K562 (cell line): ENCODE measurements at places on chromosomes 2 and 18. TPM values are rescaled to one million over a fixed set of nuclear protein-coding genes. Genes with fewer than 3 reads are reported as not detected.

DNA sequence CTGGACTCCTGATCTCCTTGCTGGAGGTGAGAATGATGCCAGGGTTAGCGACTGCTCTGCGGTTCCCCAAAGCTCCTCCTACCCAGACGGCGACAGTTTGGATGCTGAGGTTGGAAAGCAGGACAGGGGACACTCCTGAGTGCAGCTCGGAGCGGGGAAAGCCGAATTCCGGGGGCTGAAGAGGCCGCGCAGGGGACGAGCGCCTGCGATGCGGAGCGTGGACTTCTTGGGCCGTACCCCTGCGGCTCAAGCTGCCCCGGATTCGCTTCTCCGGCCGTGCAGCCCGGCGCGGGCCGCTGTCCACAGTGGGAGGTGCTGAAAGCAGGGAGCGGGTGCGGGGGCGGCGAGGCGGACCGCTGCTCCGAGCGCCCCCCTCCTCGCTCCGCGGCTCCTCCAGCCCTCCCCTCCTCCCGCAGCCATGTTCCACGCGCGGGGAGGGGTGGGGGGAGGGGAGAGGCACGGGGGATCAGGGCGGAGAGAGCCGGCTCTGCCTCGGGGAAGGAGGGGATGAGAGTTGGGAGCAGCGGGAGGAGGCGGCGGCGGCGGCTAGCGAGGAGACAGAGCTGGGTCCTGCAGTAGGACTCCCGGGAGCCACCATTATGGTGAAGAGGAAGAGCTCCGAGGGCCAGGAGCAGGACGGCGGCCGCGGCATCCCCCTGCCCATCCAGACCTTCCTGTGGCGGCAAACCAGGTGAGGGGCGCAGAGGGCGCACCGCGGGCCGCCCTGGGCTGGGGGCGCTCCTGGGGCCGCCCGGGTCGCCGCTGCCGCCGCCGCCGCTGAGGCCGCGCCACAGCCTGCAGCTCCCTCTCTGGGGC, at the start of gene UNC80:
UNC80 (plus strand) TSS at position 359 of the 816 bp plus-strand sequence; CDS start at position 600, 241 bp downstream.
- DNase-seq: peak; percentile 40

DNA sequence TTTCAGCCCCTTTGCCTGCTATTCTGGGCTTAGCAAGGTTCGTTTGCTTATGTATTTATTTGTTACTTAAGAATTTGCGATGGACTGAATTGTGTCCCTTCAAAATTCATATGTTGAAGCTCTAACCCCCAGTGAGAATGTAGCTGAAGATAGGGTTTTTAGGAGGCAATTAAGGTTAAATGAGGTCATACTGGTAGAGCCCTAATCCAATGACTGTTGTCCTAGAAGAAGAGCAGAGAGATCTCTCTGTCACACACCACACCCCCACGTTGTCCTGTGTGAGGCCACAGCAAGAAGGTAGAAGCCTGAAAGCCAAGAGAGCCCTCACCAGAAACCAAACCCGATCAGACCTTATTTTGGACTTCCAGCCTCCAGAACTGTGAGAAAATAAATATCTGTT, 66.7 kb downstream of the KIAA1328 start:
- DNase-seq: peak; percentile 12

- no peak for DNase-seq
These were observed 218.9 kb upstream of the NCKAP5 start for GRCh38 chr2:133787207-133787606.

DNA sequence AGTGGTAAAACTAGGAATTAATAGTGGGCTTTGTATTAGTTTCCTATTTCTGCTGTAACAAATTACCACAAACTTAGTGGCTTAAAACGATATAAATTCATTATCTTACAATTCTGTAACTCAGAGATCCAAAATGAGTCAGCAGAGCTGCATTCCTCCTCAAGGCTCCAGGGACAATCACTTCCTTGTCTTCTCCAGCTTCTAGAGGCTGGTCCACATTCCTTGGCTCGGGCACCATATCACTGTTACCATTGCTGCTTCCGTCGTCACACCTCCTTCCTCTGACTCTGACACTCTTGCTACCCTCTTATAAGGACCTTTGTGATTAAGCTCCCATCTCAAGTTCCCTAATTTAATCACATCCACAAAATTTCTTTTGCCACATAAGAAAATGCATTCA, 567.8 kb upstream of the KLHL29 start:
- DNase-seq: no peak

DNA sequence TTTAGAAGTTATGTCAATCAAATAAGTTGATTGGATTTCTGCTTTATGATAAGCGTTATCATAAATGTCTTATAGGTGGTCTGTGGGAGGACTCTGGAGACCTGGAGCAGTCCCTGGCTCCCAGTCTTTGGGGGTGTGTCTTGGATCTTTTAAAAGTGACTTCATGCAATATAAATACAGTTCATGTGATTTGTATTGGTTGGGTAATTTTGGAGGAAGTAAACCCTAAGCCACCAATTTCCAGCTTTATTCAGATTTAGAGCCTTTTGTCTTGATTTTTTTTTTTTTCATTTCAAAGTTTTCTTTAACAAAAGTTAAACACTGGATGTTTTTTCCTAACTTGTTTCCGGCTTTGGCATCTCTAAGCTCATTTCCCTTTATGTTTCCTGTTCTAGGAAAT, 68.8 kb downstream of the MAP4K4 start:
- DNase-seq: no peak

- DNase-seq: no peak
These were observed 37.8 kb downstream of the MBD5 start for GRCh38 chr2:148058641-148059040.

- DNase-seq: peak; percentile 94
These were observed 223.7 kb upstream of the TRIB2 start for GRCh38 chr2:12493031-12493513.

GRCh38 chr18:40208958-40209357, 1746.1 kb upstream of the PIK3C3 start:
- DNase-seq: no peak

GRCh38 chr18:49459404-49460171, 857 bp downstream of the DYM start:
- DNase-seq: peak; percentile 19

GRCh38 chr18:41999751-42000150, 44.7 kb downstream of the PIK3C3 start:
- DNase-seq: no peak

DNA sequence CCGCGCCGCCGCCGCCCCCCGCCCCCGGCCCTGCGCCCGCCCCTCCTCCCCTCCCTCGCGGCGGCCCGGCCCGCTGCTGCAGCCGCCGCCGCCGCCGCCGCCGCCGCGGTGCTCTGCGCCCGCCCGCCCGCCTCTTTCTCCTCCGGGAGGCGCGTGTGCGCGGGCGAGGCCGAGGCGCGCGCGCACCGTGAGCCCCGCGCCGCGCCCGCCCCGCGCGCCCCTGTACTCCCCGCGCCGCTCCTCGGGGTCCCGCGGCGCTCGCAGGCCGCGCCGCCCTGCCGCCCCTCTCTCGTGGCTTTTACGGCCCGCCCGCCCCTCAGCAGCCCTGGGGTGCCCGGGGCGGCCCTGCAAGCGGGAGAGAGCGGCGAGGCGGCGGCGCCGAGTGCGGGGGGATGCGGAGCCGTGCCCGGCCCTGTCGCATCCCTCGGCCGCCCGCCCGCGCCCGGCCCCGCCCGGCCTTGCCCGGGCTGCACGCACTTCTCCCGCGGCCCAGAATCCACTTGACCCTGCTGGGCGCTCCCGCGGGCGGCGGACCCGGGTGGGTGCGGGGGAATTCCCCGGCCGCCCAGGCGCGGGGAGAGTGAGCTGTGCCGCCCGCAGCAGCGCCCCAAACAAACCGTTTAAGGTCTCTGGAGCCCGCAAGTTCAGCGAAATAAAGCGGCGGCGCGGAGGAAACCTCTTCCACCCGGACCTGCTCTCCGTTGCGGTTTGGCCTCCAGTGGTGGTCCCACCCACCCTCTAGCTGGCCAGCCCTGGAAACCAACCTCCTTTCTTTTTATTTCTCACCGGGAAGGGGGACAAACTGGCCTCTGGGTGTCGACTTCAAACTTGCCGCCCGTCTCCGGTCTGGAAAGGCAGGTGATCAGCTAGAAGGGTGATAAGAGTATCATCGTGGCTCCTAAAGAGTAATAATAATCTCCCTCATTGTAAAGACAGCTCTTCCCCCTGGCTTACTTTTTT, 37.4 kb downstream of the AFF3 start:
- DNase-seq: peak; percentile 16

GRCh38 chr18:68494802-68495581, 219.9 kb downstream of the TMX3 start:
- no peak for DNase-seq

DNA sequence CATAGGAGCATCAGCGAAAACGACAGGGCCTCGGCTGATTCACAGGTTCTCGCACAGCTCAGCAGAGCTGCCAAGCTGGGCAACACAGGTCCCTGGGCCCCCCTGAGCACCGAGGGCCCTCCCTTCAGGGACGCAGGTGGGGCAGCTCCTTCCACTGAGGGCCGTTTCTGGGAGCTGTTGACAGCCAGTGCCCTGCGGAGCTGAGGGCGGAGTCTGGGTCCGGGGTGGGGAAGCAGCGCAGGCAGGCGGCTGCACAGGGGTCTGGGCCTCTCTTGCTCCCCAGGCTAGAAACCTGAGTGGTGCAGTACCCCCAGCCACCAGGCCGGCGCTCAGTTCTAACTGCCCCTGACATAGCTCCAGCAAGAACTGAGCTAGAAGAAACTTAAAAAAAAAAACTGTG, 65.7 kb downstream of the PXDN start:
- no peak for DNase-seq

GRCh38 chr2:240919786-240920782, 13.9 kb downstream of the CROCC2 start:
- DNase-seq: no peak

DNA sequence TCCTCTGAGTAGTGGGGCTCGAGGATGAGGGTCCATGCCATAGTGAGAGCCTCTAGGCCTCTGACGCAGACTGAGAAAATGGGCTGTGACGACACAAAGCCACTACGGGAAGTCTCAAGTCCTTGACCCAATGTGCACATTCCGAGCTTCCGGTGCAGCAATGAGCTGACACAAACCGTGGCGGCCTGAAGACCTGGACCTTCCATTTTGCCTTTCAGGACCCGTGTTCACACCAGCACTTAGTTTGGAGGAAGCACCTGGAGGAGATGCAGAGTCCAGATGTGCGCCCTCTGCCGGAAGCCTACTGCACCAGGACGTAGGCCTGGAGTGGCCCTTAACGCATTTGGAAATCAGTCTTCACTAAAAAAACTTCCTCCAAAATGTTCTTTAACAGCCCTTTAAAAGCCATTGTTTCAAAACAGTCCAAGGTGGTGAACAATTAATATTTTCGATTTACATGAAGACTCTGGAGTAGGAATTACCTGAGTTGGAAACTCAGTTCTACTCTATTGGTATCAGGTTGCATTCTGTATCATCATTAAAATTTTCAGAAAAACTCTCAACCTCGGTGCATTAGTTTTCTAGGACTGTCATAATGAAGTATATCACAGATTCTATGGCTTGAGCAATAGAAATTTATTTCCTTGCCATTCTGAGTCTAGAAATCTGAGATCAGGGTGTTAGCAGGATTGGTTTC, 33.9 kb downstream of the BMP10 start:
- peak; percentile 89 for DNase-seq

DNA sequence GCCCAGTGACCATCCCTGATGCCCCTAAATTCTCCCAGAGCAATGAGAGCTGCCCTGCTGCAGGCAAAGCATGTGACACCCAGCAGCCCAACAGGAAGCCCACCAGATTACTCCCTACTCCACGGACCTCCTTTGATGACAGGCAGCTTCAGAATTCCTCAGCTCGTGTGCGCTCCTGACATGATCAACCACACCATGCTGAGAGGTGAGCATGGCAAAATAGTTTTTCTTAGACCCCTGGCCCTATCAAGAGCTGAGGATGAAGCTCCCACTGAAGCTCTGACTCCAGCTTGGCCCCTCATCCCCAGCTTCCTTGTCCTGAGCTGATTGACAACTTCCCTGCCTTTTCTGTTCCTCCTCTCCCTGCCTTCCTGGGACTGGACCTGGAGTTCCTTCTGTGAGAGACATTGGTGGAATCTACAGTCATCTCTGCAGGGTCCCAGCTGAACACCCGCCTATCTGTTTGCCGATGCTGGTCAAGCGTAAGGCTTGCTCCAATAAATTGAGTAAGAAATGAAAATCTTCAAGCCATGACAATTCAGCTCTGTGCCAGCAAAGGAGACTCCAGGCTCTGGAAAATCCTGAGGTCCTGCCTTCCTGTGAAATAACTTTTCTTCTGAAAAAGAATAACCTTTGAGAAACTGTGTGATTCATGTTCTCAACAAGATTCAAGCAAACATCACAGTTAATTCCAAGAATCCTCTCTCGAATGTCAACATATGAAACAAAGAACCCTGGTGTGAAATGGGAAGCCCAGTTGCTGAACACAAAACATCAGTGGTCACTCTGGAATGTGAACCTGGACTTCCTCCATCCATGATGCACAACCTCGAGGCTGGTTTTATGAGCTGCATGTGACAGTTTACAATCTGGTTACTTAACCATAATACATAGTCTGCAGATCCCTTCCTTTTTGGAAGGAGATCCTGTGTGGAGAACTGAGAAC, 201.1 kb downstream of the SPP2 start:
- DNase-seq: no peak

GRCh38 chr2:83596592-83597282, 862.3 kb downstream of the SUCLG1 start:
- no peak for DNase-seq

The CGREF1 gene
- total RNA-seq: 0.44 and 0.72 TPM in 2 replicates

The GPR148 gene
- total RNA-seq: not detected in 2 replicates

The NOSTRIN gene
- total RNA-seq: 50.9 and 56.3 TPM in 2 replicates

The PDE1A gene
- total RNA-seq: 0.49 and 0.64 TPM in 2 replicates
